Progenitor cell of endocrine pancreas (in vitro differentiated cells): ENCODE measurements at places on chromosomes 12 and 14.

GRCh38 chr12:71955970-71956369 lies 17.3 kb downstream of the TPH2 start:
- DNase-seq: no peak

DNA sequence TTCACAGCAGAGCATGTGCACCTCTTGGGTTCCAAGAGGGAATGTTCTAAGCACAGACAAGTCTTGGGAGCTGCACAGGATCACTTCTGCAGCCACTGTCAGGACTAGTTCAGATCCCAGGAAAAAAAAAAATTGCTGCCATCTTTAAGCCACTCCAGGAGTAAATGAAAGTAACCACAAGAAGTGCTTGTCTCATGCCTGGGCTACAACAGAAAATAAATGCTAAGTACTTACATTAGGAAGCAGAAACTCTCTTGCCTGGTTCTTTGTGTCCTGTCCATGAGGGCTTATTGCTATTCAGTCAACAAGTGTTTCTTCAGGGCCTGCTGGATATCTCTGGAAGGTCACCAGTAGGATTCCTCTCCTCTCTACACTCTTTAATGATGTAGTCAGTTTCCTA lies 176.1 kb downstream of the KTN1 start:
- no peak for DNase-seq

- no peak for DNase-seq
These were observed 509.1 kb downstream of the DIO2 start for GRCh38 chr14:79702197-79702596.

- DNase-seq: no peak
These were observed 14.7 kb upstream of the HIGD1C start for GRCh38 chr12:50937653-50938052.

GRCh38 chr12:1978078-1978862 lies 26.0 kb downstream of the DCP1B start:
- no peak for DNase-seq

DNA sequence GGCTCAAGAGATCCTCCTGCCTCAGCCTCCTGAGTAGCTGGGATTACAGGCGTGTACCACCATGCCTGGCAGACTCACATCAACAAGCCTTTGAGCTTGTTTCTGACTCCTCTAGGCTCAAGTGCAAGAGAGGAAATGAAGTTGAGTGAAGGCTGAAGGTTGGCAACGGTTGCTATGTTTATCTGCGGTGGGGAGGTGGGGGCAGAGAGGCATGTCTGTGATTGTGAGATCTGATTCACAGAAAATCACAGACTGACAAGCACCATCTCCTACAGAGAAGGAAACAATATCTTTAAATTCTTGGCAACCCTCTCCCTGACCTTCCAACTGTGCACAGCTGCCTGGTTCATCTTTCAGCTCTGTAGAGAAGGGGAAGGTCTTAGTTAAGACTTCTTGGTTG lies 22.1 kb upstream of the NINJ2 start:
- no peak for DNase-seq

- no peak for DNase-seq
These were observed 41.8 kb upstream of the SNX6 start for GRCh38 chr14:34671716-34672115.
